ENCODE measurements at places on chromosomes 16 and 17.

- DNase-seq, result no peak
Observed at GRCh38 chr16:10625595-10626357, 45.4 kb upstream of the EMP2 start.

DNA sequence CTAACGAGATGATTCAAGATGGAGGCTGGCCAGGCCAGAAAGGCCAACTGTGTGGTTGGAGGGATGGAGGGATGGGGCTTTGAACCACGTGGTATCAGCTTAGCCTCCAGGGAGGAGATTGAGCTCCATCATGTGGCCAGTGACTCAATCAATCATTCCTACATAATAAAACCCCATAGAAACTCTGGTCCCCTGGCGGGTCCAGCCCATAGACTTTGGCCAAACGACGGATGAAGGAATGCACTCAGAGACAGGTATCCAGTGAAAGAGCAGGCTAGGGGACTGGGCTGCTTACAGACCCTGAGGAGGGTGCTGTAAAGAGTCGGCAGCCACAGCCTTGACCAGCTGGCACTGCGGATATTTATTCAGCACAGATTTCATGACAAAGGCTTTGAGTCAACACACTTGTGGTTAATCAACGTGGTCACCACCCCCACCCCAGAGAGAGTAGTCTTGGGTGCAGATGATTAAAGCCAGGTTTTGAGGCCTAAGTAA, 308.7 kb upstream of the TNRC6C start:
- DNase-seq, result no peak

DNA sequence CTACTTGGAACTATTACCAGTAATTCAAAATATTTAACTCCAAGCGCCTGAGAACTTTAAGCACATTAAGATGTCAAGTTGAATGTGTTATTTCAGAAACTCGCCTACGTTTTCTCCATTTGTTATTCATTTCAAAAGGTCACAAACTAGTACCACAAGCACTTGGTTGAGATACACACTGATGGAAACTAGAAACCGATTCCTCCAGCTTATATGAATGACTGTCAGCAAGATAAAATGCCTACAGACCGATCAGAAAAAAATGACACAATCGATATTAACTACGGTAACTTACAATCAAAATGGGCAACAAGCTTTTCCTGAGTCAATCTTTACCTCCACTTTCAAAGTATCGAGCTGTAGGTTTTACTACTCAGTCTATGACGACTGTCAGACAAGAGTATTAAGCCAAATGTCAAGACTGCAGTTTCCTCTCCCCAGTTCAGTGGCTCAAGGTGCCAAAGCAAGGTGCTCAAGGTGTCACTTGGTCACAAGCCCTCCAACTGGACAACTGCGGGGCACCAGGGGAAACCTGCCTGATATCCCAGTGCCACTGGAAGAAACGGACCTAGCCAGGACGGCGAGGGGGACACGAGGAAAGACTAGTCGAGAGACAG, 678 bp downstream of the SRP68 start:
- DNase-seq, result no peak

DNA sequence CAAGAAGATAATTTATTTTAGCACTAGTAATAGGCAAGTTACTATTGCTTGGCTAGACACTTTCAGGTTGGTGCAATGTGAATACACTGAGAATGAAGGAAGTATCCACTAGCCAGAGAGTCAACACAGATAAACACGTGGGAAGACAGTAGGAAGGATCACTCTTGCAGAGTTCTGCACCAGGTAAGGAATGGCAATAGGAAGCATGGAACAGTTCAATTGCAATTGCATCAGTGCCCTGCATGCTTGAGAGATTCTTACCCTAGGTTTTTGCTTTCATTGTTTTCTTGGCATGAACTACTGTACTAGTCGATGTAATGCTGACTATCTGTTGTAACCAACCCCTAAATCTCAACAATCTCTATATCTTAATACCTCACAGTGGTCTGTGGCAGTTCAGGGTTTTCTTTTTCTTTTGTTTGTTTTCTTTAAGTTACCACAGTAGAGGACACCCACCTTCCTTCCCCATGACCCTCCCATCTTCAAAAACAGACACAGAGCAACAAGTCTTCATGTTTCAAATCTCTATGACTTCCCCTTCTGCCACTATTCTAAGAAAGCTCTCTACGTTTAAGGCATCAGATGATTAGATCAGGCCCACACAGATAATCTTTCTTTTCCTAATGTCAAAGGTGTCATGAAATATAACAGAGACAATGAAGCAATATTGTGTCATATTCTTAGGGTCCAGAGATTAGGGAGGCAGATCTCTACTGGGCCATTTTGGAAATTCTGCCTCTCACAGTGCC, 18.1 kb upstream of the ABCA8 start:
- peak; percentile 4 for DNase-seq

GRCh38 chr16:70267516-70267915, 15.8 kb upstream of the EXOSC6 start:
- DNase-seq, result no peak

DNA sequence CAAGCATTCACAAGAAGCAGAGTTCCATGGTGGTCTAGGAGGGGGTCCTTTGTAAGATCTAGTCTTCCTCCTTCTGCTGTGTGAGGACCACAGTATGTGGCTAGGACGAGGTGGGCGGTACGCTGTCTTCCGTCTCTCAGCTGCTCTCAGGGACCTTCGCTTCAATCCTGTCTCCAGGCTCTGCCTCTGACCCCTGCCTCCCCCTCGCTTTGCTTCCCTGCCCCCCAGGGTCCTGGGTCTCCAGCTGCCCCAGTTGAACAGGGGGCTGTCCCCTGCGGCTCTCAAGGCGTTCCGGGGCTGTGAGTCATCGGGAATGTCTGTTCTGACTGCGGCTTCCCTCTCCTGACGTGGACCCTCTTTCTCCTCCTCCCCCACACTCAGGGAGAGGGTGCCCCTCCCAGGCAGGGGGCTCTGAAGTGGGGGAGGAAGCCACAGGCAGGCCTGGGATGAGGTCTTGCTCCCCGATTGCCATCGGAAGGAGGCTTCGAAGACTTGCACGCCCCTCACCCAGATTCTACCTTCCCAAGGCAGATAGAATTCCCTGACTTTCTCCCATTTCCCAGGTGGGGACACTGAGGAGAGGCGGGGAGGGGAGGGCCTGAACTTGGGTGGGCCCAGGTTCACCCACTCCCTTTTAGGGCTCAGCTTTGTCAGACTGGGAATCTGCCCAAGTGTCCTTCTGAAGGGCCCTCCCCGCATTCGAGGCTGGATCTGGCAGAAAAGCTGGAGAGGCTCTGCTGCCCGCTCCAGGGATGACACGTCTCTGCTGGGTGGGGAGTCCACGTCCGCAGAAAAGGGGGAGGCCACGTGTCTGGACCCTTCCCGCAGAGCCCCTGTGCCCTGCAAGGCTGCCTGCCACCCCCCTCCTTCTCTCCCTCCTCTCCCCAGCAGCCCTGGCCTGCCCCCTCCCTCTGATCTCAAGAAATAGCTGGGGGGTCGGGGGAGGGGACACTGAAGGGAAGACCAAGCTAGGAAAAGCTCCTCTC, 9.1 kb upstream of the COL1A1 start:
- peak; percentile 95 for DNase-seq

DNA sequence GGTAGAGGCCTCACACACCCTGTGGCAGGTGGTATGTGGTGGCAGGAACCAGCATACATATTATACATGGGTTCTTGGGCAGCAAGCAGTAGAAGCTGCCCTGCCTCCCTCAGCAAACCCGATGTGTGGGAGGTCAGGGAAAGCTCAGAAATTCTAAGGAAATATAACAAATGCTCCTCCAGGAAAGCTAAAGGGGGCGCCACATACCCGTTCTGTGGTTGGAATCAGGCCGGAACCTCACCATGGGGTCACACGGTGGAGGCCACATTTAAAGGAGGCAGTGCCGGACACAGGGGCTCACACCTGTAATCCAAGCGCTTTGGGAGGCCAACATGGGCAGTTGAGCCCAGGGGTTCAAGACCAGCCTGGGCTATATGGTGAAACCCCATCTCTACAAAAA, 12.4 kb upstream of the KATNB1 start:
- DNase-seq, result no peak

- no peak for DNase-seq
Observed at GRCh38 chr17:73749337-73749823, 105.1 kb upstream of the SDK2 start.

DNA sequence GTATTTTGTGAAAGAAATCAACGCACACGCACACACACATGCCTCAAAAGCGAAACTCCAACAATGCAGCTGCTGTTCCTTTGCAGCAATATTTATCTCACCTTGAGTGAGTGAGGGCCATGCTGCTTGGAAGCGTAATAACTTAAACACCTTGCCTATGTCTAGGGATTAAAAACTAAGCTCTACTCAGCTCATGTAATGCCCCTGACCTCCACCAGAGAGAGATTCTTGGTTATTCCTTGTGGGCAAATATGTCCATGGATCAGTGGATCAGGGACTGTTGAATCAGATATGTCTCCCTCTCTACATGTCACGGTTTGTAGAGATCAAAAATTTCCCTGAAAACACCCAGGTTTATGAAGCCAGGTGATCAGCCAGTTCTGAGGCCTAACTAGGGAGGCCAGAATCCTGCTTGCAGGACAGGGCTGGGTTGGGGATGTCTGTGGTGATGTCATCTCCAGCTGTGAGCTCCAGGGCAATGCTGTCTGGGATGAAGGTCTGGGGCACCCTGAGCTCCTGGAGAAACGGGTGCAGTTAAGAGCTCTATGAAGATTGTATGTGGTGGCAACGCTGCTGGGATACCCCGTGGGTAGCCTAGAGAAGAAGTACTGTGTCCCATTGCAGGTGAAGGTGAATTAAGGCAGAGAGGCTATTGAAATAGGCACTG, 149.4 kb downstream of the KCNJ12 start:
- no peak for DNase-seq

DNA sequence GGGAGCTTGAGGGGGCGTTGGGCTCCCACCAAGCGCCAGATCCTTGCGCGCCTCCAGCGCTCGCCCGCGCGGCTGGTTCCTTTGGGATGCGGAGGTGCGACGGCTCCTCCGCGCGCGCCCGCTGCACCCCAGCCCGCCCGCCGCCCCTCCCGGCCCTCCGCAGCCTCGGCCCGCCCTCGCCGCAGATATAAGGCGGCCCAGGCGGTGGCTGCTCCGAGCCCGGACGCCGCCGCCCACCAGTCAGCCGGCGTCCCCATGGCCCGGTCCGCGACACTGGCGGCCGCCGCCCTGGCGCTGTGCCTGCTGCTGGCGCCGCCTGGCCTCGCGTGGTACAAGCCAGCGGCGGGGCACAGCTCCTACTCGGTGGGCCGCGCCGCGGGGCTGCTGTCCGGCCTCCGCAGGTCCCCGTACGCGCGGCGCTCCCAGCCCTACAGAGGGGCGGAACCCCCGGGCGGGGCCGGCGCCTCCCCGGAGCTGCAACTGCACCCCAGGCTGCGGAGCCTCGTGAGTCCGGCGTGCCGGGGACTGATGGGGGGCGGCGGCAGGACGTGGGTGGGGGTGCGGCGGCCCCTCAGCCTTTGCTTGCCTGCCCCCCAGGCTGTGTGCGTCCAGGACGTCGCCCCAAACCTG, at the start of gene NPB:
TSS of gene NPB (plus strand) at position 216 of the 630 bp plus-strand sequence. CDS start at position 256, 40 bp downstream.
- no peak for DNase-seq

DNA sequence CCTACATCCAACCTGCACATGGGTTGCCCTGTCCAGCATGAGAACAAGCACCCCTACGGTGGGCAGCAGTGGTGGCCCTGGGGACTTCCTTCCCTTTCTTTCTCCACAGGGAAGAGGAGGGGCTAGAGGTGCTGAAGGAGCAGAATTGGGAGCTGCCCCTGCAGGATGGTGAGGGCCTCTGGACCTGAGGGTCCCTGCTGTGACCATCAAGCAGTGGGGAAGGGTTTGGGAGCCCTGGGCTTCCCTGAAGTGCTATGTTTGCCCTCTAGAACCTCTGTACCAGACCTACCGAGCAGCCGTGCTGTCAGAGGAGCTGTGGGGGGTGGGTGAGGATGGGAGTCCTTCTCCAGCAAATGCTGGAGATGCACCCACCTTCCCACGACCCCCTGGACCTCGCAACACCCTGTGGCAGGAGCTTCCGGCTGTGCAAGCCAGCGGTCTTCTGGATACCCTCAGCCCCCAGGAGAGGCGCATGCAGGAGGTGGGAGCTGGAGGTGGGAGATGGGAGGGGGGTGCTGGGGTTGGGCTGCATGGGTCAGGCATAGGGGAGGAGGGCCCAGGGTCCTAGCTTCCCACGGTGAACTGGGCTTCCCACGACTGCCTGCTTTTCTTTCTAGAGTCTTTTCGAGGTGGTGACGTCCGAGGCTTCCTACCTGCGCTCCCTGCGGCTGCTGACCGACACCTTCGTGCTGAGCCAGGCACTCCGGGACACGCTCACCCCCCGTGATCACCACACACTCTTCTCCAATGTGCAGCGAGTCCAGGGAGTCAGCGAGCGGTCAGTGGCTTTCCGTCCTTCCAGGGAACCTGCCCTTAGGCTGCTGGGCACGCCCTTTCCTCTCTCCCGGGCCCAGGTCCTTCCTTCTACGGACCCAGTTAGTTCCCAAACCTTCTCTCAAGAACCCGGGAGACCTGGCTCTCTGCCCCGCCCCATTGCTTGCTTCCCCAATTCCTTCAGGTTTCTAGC, 5.0 kb downstream of the ARHGEF15 start:
- no peak for DNase-seq

- DNase-seq, result no peak
Observed at GRCh38 chr17:79023886-79024771, at the start of gene C1QTNF1. C1QTNF1 (plus strand) TSS chr17:79024169; CDS start chr17:79043969, 19,800 bp downstream.

- no peak for DNase-seq
Observed at GRCh38 chr16:7689234-7689633, 356.6 kb downstream of the RBFOX1 start.

- peak; percentile 69 for DNase-seq
Observed at GRCh38 chr17:44086364-44087311, 16.1 kb downstream of the G6PC3 start.

- no peak for DNase-seq
Observed at GRCh38 chr16:88064011-88064888, 113.0 kb downstream of the BANP start.

- DNase-seq, result no peak
Observed at GRCh38 chr16:29321585-29321984, 84.9 kb downstream of the NPIPB11 start.

DNA sequence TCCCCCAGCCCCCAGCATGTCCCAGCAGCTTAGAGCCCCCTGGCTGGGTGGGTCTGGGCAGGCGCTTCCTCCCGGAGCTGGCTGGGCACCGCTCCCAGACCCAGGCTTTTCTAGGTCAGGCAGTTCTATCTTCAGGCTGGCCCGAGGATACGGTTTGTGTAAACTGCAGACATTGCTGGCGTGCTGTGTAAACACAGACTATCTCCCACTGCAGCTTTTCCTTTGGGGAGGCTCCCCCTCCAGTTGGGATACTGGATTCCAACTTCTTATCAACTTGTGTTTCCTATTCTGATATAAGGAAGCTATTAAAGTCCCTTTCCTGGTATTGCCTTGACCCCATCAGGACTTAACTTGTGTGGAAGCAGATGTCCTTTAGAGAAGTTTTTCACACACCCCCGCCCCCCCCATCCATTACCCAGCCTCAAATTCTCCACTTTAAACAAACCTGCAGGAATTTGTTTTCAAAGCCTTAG, 18.3 kb upstream of the GNA13 start:
- no peak for DNase-seq

- DNase-seq, result no peak
Observed at GRCh38 chr17:45950888-45951287, 48.2 kb upstream of the STH start.

GRCh38 chr16:86504315-86505184, 5.8 kb upstream of the FOXF1 start:
- DNase-seq, result no peak

All from non-pigmented ciliary epithelial cell (primary cell).